ENCODE measurements at places on chromosomes 1 and 21.

DNA sequence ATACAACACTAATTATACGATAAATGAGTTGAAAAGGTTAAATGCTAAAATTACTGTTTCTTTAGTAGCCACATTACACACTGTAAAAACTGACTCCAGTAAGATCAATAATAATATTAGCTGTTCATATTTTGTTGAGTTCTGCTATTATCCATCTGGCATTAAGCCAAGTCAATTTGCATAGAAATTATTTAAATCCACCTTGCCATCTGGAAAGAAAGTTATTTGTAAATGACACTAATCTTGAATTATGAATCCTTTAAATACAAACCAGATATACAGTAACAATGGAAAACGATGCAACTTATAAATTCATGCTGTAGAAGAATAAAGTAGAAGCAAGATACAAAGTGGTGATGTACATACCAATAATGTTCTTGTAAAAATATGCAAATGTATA, 81.4 kb upstream of the BCL10 start:
- DNase-seq: no peak

DNA sequence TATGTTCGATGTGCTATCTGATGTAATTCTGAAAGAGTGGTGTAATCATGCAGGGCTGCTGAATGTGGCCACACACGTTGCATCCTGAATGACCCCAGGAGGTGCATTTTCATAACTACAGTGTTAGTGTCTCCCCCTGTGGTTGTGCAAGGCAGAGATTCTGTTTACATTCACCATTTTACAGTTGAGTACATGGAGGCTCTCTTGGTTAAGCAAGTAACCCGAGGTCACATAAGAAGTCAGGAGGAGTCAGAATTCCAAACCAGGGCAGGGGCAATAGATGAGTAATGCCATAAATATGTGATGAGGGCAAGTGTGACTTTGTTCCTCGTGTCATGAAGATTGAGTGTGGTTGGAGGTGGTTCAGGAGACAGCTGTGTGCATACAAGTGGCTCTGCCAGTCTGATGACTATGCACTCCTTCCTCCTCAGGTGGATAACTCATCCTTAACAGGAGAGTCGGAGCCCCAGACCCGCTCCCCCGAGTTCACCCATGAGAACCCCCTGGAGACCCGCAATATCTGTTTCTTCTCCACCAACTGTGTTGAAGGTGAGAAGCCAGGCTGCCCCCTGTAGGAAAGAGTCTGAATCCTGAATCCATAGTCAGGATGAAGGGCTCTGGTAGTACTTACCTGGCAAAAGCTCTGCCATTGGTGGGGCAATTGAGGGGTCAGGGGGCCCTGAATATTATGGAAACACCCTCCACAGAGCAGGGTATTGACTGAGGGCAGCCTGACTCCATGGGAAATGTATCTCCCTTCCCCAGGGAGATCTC, 9.3 kb downstream of the ATP1A2 start:
- DNase-seq: no peak

- no peak for DNase-seq
Measured at GRCh38 chr1:203454986-203455471, 20.6 kb upstream of the PRELP start.

- DNase-seq: no peak
Measured at GRCh38 chr21:15508554-15508953, 221.2 kb upstream of the USP25 start.

GRCh38 chr1:82065916-82066315, 265.2 kb downstream of the ADGRL2 start:
- no peak for DNase-seq

DNA sequence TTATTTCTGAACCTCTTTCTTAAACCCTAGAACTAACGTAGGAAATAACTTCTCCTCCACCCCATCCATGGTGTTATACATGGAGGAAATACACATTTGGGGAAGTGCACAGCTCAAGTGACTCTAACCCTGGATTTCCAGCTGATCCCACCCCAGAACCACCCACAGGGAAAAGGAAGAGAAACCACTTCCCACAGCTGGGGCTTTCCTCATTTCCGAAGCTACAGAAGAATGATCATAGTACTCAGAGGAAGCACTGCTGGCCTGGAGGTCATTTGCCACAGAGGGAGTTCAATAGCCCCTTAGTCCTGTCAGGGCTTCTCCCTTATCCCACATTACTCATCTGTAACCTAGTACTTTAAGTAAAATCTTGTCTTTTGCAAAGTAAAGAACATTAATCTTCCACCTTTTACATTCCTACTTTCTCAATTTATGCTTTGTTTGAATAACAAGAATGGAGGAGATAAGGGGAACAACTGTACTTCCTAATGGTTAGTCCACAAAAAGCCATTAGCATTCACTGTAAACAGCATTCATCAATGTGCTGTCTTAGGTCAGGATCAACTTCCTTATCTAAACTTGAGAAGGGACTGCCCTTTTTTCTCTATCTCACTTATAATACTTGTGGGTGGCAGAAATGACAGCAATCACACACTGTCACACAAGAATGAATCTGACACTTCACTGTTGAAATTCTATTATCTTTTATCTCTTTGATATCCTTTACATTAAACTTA, 63.0 kb upstream of the RGS1 start:
- no peak for DNase-seq

DNA sequence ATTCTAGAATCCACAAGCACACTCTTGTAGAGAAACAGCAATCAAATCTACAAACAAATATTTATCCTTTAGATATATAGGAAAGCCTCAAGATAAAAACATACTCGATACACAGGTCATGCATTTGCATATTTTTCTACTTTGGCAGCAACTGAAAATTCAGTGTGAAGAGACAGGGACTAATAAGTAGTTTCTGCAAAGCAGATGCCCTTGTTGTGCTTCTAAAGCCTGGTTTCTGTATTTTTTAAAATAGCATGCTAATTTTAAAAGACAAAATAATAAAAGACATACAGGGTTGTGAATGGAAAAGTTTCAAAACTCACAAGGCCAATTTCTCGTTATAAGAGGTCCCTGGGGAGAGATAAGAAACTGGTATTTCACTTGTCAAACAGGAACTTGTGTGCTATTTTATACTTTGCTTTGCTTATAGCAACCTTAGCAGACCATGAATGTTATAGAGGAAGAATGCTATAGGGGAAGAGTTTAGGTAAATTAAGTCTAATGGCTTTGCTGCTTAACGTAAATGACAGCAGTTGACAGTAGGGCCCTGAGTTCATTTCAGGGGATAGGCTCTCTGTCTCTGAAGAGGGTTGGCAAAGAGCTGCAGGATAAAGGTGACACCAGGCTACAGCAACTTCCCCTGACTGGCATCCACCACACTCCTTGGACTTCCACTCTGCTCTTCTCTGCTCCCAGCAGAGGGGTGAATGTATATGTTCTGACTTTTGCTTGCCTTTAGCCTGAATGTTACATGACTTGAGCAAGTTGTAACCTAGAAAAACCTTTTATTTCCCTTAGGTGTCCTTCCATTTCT, 9.4 kb upstream of the RGS13 start:
- no peak for DNase-seq

GRCh38 chr1:232445361-232446106, 184.4 kb downstream of the SIPA1L2 start:
- DNase-seq: no peak

GRCh38 chr1:23473037-23473800, 10.8 kb downstream of the ASAP3 start:
- DNase-seq: no peak

DNA sequence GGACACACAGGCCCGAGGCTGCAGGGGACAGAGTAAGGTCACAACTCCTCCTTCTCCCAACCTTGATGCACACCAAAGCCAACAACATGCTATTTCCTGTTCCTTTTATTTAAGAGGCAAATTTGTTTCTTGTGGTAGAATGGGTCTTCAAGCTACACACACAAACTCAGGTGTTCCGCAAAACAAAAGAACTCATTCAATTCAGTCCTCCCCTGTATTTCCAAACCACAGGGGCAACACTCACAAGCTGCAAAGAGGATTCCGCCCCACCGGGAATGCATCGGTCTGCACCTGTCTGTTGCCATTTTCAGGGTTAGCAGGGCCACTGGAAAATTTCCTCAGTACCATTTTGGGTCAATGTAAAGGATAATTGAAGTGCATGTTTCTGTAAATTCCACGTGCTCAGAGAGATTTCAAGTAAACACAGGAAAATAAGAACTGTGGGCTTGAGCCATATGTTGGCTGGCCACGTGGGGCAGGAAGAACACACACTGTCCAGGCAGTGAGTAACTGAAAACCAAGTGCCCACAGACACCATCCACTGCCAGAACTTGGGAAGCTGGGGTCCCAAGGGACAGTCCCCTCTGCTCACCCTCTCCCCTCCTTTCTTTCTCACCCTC, 145.2 kb upstream of the ERG start:
- DNase-seq: no peak

DNA sequence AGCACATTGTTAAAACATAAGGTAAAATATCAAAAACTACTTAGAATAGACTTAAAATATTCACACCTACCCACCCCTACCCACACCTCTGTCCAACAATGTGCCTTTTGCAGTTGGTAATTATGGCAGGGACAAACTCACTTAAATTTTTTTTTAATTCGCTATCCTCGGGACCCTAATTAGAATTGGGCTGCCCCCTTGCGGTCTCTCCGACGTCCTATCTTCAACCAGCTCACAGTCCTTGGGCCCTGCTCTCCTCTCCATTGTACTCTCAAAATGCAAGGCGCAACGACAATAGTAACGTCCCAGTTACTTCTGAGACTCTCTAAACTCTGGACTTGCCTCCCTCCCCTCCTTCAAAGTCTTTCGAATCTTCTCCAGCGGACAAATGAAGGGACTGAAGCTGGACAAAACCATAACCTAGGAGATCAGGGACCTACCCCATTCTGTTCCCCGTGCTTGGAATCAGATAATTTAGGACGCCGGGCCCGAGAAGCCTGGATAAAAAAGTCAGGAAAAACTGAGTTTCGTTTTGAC, 1.1 kb upstream of the CIART start:
- DNase-seq: peak; percentile 37

DNA sequence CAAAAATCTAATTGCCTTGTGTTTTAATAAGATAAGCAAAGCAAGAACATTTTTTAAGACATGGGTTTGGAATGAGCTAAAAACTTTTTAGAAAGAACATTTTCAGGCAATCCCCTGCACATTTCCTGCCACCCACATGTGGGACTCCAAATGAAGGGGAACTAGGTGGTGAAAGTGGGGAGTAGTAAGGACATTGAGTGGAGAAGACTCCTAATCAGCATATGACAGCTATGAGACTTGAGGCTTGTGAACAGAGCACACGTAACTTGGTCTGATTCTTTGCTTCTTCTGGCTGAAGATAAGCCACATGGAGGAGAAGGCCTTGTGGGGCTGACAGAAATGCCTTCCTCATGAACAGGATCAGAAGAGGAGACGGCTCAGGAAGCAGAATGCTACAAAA, 50.3 kb downstream of the FCER1A start:
- no peak for DNase-seq

GRCh38 chr1:205633421-205633976, 1.7 kb upstream of the ELK4 start:
- DNase-seq: no peak

GRCh38 chr21:39938086-39938625, 70.9 kb downstream of the PCP4 start:
- no peak for DNase-seq

GRCh38 chr1:154729031-154729442, 121.1 kb upstream of the ADAR start:
- DNase-seq: no peak

- no peak for DNase-seq
Measured at GRCh38 chr1:20636785-20637347, 3.6 kb downstream of the PINK1 start.

DNA sequence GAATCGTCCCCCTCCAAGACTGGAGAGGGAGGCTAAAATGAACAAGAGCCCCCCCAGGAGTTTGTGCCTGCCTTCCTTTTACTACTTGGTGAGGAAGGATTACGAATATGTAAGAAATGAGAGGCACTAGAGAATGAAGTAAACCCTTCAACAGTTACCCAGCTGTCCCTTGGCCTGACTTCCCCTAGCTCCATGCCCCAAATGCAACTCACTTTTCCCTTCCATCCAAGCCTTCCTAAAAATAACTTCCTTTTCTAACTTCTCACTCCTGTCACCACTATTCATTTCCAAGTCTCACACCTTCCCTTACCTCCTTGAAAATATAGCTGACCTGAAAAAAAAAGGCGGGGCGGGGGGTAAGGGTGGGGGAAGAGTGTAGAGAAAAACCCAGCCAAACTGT, 96.6 kb upstream of the HNRNPU start:
- DNase-seq: no peak

- no peak for DNase-seq
Measured at GRCh38 chr21:45033791-45034555, 40.4 kb upstream of the ADARB1 start.

- no peak for DNase-seq
Measured at GRCh38 chr1:15884477-15884876, 37.0 kb downstream of the SPEN start.

DNA sequence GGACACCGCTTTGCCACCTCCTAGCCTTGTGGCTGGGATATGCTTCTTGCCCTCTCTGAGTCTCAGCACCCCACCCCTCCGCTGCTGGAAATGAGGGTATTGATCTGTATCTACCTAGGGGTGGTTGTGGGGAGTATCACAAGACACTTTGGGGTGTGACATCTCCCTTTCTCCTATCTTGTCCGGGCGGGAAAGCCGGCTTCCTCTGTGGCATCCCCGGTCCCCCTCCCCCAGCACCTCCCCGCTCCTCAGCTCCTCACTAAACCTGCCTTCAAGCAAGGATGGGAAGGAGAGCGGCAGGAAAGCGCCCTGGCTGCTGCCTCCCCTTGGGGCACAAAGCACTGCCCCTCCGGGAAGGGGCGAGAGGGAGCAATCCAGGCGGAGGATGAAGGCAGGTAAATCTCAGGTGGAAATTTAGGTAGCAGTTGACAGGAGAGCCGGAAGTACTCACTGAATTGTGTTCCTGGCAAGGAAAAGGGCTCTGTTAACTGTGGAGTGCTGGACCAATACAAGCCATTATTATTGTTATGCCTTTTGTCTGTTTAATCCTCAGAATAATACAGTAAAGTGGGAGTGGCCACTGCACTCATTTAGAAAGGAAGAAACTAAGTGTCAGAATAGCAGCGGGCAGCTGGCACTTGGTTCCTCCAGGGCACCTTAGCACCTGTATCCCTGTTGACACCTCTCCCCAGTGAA, 49.0 kb upstream of the LRP8 start:
- no peak for DNase-seq

DNA sequence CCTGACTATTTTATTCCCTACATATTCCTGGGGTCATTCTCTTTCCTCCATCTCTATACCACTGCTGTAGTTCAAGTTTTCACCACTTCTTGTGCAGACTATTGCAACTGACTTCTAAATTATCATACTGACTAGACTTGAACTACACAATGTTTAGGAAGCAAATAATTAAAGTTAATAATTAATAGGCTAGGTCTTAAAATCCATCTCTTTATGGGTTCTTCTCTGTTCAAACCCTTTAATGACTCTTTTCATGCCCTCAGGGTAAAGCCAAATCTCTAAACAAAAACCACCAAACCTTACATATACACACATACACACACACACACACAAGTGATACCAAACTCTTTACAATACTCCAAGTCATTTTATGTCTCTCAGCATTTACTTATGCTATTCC, 22.3 kb upstream of the MOB3C start:
- no peak for DNase-seq

DNA sequence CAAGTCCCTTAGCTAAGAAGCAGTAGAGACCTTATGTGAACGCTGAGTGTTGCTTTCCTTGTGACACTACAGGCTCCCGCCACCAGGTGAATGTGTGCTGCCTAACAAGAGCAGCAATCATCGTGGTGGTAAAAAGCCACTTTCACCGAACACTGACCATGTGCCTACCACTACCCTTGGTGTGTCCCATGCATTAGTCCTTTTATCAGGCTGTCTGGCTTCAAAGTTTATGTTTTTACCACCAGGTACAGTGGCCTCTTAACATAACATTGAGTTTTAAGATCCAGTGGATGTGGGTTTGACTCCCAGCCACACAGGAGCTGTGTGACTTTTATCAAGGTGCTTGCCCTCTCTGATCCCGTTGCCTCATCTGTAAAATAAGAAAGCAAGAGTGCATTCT, 1.7 kb downstream of the C1QB start:
- no peak for DNase-seq

Measured in NCI-H748 treated with DMSO at 0.1 percent for 48 hours (cell line).